HS-27A (cell line): ENCODE measurements at places on chromosomes 6 and 20.

- no peak for DNase-seq
Measured at GRCh38 chr20:17227669-17228623, 1.1 kb downstream of the PCSK2 start.

- no peak for DNase-seq
Measured at GRCh38 chr6:40738551-40739193, 151.5 kb upstream of the LRFN2 start.

DNA sequence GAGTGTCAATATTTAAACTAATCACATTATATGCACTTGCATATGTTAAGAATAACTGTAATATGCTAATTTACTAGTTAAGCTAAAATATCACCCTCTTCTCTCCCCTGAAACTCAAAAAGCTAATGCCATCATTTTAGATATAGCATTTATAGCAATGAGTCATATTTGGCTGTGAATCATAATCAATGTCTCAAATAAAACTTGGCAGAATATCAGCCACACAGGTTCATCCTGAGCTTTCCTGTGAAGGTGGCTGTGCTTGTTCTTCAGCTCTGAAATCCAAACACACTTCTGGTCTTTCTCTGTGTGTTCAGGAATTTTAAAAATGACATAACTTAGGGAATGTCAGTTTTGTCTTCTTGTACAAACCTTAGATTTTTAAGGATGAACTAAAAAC is 12.8 kb upstream of the PNRC1 start:
- no peak for DNase-seq

DNA sequence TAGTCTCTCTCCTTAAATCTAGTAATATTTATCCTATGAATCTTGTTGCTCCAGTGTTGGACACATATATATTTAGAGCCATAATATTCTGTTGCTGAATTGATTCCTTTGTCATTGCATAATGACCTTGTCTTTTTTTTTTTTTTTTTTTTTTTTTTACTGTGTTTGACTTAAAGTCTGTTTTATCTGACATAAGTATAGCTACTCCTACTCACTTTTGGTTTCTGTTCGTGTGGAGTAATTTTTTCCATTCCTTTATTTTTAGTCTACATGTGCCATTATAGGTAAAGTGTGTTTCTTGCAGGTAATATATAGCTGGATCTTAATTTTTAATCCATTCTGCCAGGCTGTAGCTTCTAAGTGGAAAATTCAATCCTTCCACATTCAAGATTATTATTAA is 166.5 kb downstream of the GMDS start:
- DNase-seq: no peak

DNA sequence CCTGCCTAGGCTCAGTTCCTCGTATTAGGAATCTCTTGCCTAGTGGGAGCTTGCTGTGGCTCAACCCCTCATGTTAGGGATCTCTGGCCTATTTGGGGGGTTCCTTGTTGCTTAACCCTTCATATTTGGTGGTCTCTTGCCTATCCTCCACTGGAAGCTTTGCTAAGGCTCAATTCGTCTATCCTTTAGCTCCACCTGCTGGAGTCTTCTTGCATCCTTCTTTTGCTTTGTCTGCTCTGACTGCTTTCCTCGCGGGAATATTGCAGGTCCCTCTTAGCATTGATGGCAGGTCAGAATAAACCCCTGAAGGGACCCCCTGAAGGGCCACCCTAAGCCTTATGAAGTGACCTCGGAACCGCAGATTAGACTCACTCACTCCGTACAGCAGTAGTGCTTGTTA is 203.0 kb upstream of the TBX18 start:
- DNase-seq: no peak

- no peak for DNase-seq
Measured at GRCh38 chr20:18571578-18571977, 4.3 kb downstream of the SMIM26 start.

DNA sequence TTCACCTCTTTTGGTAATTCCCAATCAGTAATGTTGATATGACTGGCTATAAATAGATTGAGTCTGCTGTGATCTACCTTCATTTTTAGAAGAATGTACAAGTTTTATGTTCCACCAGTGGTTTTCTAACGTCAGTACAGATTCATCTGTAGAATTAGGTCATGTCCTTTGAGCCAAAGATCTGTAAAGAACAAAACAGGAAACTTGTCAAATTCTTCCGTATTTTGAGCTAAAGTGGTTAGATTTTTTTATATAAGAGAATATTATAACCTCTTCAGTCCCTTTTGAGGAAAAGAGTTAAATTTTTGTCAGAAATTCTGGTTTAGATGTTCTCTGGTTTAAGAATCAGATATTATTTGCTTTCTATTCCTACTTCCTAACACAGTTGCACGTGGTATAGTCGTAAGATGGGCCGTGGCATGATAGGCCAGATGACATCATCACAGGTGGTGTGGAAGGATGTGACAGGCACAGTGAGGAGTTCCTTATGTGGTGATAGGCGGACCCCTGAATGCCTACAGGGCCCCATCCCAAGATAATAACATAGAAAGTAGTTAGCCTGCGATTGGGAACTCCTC is 62.3 kb downstream of the SNX9 start:
- DNase-seq: no peak

DNA sequence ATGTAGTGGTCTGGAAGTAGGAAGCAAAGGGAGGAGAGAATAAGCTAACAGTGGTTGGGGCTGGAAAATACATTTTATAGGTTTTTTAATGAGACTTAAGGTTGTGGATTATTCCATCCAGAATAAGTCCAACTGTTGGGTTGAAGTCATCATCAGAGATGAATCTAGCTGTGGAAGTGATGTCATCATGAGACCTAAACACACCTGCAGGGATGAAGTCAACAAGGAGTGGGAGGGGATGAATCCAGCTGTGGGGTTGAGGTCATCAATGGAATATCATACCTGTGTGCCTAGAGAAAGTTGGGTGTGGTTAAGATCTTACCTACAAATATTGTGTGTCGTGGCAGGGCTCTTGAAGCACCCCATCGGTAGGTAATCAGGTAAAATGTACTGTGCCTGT is 730.7 kb downstream of the RFPL4B start:
- DNase-seq: no peak

DNA sequence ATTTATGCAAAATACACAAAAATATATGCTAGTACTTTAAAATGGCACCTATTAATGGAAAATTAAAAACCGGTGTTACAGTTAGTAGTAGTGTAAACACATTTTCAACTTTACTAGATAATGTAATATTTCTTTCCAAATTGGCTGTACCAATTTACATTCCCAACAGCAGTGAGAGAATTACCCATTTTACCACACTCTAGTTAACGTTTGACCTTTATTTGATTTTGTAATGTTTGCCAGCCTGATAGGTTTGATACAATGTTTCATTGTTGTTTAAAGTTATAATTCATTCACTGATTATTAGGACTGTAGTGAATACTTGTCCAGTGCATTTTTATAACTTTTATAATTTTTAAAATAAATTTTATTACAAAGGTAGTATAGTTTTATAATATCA is 182.1 kb downstream of the EYA4 start:
- DNase-seq: no peak

DNA sequence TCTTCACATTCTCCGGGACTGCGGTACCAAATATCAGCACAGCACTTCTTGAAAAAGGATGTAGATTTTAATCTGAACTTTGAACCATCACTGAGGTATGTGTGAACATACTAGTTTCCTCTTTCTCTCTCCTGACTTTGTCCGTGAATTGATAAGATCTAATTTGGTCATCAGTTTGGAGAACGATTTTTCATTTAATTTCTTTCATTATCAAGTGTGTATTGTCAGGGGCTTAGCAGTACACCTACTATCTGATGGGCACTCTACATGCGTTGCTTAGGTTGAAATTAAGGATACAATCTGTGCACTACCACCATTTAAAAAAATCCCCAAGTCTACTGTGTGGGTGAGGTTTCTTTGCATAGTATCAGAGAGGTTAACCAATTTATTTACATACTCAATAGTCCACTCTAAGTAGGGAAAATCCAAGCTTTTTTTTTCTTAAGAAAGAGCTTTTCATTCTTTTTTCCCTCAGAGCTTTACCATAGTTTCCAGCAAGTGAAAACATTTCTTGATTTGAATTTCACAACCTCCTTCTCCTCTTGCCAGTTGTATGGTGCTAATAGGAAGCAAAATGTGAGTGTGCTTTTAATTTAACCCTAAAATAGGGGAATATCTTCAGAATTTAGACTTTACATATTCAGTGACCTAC is 105.4 kb upstream of the ESR1 start:
- DNase-seq: no peak

DNA sequence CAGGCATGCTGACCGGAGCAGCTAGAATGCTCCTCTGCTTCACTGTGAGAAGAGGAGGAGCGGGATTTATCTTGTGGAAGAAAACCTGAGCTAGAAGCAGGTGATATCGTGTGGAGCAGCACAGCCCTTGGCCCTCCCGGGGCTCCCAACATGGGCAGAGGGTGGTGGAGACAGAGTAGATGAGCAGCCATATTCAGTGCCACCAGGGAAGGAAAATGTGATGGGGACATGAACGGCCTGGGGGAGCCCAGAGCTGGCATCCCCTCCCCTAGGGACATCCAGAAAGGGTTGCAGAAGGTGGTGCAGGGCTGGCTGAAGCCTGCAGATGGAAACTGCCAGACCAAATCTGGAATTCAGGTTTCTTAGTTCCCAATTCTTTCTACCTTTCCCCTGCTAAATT is 24.9 kb upstream of the TBXT start:
- DNase-seq: no peak

DNA sequence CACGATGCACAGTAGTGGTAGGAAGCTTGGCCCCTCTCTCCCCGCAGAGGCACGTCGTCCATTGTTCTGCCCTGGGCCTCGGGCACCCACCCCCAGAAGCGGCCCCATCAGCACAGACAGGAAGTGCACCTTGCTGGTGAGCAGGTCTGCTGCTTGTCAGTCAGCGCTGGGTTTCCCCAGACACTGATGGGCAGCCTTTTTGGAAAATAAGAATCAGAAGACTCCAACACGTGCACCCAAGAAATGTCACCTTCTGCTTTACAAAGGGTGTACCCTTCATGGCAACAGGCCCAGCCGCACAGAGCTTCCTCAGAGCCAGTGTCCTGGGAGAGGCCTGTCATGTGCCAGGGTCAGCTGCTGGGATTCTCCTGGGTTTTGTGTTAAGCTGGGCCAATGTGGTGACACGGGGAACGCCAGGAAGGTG is 34.7 kb upstream of the IRF4 start:
- DNase-seq: no peak

DNA sequence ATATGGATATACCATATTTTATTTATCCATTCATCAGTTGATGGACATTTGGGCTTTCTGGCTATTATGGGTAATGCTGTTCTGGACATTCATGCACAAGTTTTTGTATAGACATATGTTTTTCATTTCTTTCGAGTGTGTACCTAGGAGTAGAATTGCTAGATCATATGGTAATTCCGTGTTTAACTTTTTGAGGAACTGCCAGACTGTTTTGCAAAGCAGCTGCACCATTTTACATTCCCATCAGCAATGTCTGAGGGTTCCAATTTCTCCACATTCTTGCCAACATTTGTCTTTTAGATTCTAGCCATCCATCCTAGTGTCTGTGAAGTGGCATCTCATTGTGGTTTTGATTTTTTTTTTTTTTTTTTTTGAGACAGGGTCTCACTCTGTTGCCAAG is 20.8 kb downstream of the SRC start:
- DNase-seq: no peak

DNA sequence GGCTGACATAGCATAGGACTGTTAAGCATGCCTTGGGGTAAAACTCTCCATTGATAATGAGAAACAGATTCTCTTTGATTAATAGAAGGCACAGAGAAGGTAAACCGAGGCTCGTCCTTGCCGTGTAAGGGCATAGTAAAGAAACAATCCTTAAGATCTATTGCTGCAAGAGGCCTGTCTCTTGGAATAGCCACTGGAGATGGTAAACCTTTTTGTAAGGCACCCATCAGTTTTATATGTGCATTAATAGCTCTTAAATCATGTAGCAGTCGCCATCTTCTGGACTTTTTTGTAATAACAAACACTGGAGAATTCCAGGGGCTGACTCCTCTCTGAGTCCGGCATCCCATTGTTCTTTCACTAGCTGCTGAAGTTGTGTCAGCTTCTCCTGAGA is 8.4 kb upstream of the ABHD12 start:
- peak; percentile 77 for DNase-seq

GRCh38 chr6:3654898-3655297 is 96.6 kb downstream of the PXDC1 start:
- DNase-seq: no peak

DNA sequence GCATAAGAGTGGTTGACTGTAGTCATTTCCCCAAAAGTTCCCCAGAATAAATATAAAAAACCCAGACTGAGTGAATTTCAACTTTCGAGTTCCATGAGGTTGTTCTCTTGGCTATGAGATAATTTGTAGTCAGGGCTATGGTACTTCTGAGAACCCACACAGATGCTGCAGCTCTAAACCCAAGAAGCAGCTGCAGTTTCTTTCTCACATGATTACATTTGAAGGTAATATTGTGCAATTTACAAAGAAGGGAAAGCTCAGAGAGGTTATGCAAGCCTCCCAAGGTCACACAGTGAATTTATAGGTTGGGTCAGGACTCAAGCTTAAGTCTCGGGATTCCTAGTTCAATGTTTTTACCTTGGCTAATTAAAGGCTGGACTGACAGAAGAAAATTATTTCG is 29.7 kb upstream of the CD93 start:
- no peak for DNase-seq

DNA sequence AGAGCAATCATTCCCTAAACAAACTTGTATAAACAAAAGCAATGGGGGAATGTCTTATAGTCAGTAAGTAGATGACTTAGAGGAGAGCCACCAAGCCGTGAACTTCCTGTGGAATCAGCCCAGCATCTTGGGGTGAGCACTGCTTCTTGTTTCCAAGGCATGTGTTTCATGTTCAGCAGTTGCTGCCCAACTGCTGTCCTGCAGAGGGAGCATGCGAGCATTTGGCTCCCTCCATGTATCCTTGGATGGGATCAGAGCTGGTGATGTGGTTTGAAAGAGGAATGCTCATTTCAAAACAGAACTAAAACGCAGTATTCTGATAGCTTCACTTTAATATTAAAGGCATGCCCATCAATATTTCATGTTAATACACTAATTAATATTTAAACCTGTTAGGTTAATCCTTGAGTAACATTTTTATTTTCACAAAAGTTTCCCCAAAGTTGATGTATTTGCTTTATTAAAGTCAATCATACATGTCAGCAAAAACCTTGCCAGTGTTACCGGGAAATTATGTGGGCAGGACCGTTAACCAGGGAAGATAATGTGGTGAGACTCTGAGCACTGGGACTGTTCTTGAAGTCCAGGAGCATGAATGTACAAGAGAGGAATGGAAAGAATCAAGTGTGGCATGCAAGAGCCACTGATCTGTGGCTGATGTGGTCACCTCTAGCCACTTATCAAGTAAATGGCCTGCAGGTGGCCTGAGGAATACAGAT is 172.1 kb upstream of the GGTLC1 start:
- DNase-seq: peak; percentile 19

- DNase-seq: no peak
Measured at GRCh38 chr6:36241728-36242127, 28.1 kb upstream of the PNPLA1 start.

- no peak for DNase-seq
Measured at GRCh38 chr6:79810871-79811270, 136.5 kb downstream of the ELOVL4 start.

- no peak for DNase-seq
Measured at GRCh38 chr6:112600168-112600567, 253.0 kb downstream of the RFPL4B start.
